Naive thymus-derived CD4-positive, alpha-beta T cell (primary cell): ENCODE measurements at places on chromosomes 7 and 10.

- no peak for DNase-seq
Observed at GRCh38 chr7:157652161-157652953, 315.6 kb downstream of the DNAJB6 start.

GRCh38 chr7:88452646-88453045 is 146.0 kb upstream of the STEAP4 start:
- DNase-seq = no peak

GRCh38 chr10:34557173-34557572 is 257.9 kb downstream of the PARD3 start:
- DNase-seq = no peak

- DNase-seq = no peak
Observed at GRCh38 chr7:121279060-121279620, 49.7 kb upstream of the WNT16 start.

GRCh38 chr7:20799566-20800366 is 13.1 kb upstream of the SP8 start:
- DNase-seq = no peak

- DNase-seq = no peak
Observed at GRCh38 chr7:8871716-8872115, 438.3 kb downstream of the NXPH1 start.

GRCh38 chr10:74186678-74187077 is 35.7 kb downstream of the ADK start:
- no peak for DNase-seq

DNA sequence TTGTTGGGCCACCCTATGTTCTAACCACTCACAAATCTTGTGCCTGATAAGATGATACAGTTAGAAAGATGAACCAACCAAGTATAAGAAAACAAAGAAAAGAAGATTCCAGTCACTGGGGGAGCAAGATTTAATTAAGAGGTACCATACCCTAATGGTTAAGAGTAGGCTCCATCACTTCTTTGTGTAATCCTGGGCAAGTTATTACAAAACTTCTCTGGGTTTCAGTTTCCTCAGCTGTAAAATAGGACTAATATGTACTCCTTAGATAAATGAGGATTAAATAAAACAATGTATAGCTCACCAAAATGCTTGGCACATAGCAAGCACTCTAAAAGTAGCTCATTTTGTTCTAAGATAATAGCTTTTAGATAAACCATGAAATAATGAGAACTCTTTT is 58.5 kb downstream of the ATAD1 start:
- no peak for DNase-seq

DNA sequence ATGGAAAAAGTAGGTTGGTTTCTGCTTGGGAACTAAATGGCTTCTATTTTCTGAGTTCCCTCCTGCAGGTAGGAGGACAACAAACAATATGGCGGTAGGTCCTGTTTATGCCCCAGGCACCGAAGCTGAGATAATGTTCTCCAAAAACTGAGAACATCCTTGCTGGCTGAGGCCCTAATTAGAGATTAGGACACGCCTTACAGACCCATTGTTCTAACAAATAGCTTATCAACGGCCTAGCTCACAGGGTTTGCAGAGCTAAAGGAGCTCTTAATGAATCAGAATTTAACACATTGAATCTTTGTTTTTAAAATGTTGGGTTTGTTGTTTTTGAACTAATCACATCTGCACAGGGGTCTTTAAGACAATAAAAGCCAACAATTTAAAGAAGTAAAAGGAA is 37.0 kb downstream of the HTR5A start:
- DNase-seq = no peak

GRCh38 chr10:94133239-94133638 is 139.5 kb downstream of the PLCE1 start:
- DNase-seq = no peak

DNA sequence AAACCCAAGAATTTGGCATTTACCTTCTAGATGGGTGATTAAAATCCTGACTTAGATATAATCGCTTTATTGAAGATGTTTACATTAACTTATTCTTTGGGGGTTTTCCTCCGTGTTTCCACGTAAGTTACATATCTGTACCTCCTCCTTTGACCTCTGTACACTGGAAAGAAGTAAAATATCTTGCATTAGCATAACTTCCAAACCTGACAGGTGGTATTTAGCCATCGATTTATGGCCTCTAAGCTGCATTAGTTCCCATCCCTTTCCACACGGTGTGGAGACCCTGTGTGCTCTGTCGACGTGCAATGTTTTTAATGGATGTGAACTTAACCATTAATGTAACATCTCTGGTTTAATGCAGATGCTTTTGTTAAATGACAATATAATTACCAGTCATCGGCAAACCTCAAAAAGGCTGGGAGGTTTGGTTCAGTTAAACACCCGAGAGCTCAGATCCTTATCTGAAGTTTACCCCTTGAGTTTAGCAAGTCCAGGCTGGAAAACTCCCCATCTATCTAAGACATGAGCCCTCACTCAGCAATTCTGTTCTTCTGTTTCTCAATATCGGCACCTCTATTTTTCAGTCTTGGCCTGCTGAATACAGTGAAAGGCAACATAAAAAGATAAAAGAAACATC is 295.2 kb downstream of the GATA3 start:
- DNase-seq = no peak
